Stimulated activated CD8-positive, alpha-beta memory T cell treated with anti-CD3 and anti-CD28 coated beads, Interleukin-15, amount 100 ng/mL, for 24 hours (primary cell): ENCODE measurements at places on chromosomes 2 and 18.

- DNase-seq, result no peak
Observed at GRCh38 chr2:216636551-216637450, 3.6 kb downstream of the IGFBP2 start.

- DNase-seq, result no peak
Observed at GRCh38 chr18:33839452-33840211, 261.6 kb downstream of the ASXL3 start.

- DNase-seq, result no peak
Observed at GRCh38 chr18:23560186-23560585, 26.1 kb downstream of the NPC1 start.

DNA sequence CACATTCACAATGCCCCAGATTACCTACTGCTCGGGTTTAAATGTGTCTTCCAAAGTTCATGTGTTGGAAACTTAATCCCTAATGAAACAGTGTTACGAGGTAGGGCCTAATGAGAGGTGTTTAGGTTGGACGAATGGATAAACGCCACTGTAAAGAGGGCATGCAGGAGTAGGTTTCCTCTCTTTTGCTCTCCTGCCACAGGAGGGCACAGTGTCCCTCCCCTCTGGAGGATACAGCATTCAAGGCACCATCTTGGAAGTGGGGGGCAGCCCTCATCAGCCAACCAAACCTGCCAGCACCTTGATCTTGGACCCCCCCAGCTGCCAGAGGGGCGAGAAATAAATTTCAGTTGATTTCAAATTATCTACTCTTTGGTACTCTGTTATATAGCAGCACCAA, 103.5 kb downstream of the TSHZ1 start:
- DNase-seq, result no peak

- no peak for DNase-seq
Observed at GRCh38 chr2:230777721-230778120, 65.1 kb downstream of the CAB39 start.

GRCh38 chr18:10559553-10560451, 34.0 kb downstream of the NAPG start:
- no peak for DNase-seq

GRCh38 chr2:72973566-72974435, 56.5 kb downstream of the EMX1 start:
- no peak for DNase-seq

DNA sequence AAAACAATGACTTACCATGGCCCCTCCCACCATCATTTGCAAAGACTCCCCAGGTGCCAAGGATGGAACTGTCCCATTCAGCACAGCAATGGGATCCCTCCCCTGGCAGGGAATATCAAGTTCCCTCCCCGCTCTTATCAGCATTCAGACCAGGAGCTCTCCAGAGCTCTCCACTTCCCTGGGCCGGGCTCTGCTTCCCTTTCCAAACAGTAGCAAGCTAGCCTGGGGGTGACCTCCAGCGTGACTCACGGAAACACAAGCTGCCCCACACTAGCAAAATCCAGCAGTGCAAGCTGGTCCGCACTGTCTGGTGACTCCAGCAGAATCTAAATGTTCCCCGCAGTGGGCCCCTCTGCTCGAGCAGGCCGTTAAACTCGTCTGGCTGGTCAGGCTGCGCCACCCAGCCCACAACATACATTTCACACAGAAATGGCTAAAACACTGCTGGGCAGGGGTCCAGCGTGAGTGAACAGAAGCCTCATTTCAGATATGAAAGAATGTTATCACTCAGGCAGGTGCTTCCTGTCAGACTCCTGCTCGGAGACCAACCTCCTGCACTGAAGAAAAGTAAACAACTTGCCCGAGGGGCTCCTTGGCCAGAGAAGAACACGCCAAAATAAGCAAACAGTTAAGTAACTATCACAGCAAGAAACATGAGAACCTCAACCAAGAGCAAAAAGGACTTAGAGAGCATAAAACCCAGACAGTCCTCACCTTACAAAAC, 33.9 kb downstream of the STAT1 start:
- DNase-seq, result no peak

DNA sequence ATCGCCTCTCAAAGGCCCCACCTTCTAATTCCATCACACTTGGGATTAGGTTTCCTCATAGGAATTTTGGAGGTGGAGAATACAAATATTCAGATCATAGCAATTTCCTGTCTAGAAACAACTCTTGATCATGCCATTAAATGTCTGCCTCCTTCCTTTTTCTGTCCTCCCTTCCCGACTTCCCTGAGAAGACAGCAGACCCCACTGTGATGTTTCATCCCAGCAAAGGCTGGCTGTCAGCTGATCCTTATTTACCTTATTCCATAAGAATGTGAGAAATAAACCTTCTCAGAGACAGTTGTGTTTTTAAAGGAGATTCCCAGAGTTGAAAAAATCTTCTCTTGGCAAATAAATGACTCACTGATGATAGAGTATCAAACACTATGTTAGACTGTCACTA, 133.9 kb downstream of the TDRD15 start:
- DNase-seq, result no peak

DNA sequence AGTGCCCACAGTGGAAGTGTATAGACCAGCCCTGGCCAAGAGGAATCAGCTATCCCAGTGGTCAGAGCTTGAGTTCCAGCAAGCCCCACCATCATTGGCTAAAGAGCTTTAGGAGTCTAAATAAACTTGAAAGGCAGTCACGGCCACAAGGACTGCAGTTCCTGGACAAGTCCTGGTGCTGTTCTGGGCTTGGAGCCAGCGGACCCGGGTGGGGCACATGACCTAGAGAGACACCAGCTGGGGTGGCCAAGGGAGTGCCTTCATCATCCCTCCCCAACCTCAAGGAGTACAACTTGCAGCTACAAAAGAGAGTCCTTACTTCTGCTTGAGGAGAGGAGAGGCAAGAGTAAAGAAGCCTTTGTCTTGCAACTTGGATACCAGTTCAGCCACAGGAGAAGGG, 439.8 kb upstream of the TMEFF2 start:
- no peak for DNase-seq

- no peak for DNase-seq
Observed at GRCh38 chr18:79615091-79615490, 64.5 kb upstream of the CTDP1 start.

DNA sequence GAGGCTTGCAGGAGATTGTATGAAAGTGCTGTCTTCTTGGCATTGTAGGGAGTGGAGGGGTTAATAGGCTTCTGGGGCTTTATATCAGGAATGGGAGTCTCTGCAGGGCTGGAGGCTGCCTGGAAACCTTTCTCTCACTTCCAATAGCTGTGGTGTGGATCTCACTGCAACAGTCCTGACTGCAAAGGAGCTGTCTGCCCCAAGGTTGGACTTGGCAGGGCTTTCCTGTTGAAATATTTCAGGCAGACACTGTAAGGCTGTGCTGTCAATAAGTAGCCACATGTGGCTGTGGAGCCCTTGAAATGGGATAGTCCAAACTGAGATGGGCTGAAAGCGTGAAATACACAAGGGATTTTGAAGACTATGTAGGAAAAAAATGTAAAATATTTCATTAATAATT, 399.1 kb upstream of the SPRED2 start:
- DNase-seq, result no peak

DNA sequence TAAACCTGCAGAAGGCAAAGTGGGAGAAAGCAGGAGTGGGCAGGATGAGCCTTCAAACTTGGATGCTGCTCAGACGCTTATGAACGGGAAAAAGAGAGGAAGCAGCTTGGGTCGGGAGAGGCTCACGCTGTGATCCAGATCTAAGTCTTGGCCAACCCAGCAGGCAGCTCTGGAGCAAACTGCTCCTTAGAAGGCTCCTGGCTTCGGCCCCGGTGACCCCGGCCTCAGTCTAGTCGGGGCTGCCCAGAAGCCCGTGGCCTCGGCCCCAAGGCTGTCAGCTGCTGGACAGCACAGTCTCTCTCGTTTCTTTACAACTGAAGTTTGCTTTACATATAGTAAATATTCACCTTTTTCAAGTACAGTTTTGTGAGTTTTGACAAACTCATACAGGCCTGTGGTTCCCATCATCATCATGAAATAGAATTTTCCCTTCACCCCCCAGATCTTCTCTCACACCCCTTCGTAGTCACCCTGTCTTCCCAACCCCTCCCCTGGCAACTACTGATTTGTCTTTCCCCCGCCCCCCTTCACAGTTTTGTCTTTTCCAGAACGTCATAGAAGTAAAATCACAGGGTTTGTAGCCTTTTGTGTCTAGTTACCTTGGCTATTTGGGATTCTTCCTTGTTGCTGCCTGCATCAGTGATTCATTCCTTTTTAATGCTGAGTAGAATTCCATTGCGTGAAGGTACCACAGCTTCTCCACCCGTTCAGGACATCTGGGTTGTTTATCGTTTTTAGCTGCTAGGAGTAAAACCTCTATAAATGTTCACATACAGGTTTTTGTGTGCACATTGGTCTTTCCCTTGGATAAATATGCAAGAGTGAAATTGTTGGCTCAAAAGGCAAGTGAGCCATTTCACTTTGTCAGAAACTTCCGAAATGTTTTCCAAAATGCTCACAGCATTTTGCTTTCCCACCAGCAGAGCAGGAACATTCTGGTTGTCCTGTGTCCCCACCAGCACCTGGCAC, 35.1 kb downstream of the MYO7B start:
- DNase-seq, result no peak

GRCh38 chr18:46720521-46720920, 36.3 kb downstream of the ST8SIA5 start:
- no peak for DNase-seq

DNA sequence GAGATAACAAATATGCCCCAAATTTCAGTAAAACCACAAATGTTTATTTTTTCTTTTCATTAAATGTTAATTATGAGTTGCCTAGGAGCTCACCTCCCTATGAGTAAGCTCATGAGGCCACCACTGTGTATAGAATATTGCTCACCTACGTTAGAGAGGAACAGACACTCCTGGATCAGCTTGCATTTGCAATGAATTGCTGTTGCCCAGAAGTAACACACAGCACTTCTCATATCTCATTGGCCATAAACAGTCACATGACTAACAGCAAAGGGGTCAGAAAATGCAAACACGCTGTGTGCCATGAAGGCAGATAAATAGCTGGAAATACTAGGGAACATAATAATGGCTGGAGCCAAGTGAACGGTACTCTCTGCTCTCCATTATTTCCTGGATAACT, 89.0 kb upstream of the GALNT5 start:
- DNase-seq, result no peak

- DNase-seq, result no peak
Observed at GRCh38 chr18:76405681-76406356, 89.2 kb downstream of the ZNF516 start.

DNA sequence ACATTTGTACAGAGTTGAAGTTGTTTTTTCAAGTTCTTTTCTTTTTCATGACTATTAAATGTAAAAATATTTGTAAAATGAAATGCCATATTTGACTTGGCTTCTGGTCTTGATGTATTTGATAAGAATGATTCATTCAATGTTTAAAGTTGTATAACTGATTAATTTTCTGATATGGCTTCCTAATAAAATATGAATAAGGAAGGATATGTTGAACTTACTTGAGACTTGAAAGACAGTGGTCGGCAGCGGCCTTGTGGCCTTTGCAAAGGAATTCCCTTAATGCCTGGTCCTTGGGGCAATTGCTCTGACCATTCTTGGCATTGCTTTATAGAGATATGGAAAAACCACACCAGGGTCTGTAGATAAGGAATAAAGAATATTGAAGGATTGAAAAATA, 25.9 kb upstream of the TMEM87B start:
- no peak for DNase-seq

DNA sequence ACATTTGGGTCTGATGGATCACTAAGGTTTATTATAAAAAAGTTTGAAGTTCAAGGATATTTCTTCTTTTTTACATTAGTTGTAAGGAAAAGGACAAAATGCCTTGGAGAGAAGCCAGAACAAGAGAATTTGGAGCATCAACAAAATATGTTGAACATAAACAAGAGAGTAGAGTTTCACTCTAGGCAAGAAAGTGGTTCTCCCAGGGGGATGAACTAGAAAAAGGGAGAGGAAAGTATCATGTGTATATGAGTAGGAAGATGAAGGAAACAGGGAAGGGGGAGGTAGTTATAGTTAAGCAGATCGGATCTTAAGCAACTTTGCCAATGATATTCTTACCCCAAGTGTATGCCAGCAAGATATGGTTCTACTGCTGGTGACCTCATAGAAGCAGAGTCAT, 63.8 kb upstream of the GALNT3 start:
- DNase-seq, result no peak

DNA sequence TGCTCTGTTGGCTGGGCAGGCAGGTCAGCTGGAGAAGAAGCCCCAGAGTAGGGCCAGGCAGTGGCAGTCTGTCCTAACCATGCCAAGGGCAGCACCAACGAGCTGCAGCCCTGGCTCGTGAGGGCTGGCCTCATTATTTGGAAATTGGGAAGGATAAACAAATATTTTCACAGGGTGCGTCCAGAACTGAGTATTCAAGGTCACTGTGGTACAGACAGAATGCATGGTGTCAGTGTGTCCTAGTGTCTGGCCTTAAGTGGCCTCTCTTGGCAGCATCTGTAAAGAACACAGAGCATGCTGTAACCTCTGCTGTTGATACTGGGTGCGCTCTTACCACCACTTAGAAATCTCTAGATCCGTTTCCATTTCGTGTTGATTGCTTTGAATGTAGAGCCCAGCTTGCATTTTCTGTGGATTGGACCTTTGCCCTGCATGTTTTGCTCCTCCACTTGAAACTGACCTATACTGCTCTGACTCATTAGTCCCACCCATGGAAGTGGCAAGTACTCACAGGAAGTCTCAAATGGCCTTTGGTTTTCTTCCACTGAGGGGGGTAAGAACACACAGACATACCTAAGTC, 88.2 kb downstream of the GREB1L start:
- no peak for DNase-seq

DNA sequence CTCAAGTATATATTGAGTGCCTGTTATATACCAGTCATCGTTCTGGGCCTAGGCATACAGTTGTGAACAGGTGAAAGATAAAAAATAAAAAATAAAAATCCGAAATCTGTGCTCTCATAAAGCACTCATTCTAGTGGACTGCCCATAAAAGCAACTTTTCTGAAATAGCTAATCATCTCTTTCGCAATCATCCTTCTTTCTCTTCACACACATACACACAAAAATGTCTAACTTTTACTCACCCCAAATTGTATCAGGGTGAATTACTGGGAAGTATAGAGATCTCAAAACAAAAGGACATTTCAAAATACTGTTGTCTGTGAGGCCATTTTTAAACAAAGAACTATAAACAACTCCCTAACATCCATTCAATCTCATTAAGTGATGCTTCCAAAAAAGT, 29.6 kb upstream of the ORC2 start:
- no peak for DNase-seq

DNA sequence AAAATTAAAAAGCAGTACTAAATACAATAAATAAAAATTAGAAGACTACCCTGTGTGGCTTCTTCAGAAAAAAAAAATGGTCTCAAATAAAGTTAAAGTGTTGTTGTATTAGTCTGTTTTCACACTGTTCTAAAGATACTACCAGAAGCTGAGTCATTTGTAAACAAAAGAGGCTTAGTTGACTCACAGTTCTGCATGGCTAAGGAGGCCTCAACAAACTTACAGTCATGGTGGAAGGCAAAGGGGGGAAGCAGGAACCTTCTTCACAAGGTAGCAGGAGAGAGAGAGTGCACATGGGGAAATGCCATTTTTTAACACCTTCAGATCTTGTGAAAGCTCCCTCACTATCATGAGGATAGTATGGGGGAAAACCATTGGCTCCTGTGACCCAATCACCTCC, 612.8 kb downstream of the RNF144A start:
- DNase-seq, result no peak
